Activated CD4-positive, alpha-beta T cell treated with anti-CD3 and anti-CD28 coated beads for 4 hours (primary cell): ENCODE measurements at places on chromosomes 5 and 9.

DNA sequence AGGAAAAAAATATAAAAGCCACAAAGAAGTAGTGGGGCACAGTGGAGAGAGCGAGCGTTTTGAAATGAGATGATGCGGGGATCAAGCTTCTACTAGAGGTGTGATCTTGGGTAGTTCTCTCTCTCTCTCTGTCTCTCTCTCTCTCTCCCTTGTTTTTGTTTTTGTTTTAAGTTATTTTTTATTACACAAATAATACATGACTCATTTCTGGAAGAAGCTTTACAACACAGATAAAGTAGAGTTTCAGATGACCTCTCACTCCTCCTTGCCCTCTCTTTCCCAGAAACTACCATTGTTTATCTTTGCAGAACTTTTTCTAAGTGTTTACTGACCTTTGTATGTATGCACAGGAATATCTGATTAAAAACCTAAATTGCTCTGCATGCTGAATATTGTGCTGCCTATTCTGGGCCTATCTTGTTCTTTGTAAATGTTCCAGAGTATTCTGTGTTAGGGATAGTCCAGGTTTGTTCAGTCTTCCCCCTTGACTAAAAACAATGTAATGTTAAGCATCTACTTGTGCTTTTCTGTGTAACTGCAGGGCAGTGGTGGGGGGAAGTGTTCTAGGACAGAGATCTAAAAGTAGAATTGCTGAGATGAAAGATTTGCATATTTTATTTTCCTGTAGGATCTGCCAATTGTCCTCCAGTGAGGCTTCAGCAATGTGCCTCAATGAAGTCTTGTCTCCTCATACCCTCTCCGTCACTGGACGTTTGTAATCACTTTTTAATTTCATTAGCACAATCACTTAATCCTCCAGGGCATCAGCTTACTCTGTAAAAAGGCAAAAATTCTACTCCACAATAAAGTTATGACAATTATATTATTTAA is 52.0 kb downstream of the FYB1 start:
- no peak for DNase-seq

- no peak for DNase-seq
These were observed 20.8 kb downstream of the ASS1 start for GRCh38 chr9:130465383-130466096.

GRCh38 chr5:127813633-127814587 is 110.7 kb downstream of the CCDC192 start:
- DNase-seq = no peak

GRCh38 chr5:150782850-150783249 is 4.3 kb downstream of the SMIM3 start:
- DNase-seq = no peak

DNA sequence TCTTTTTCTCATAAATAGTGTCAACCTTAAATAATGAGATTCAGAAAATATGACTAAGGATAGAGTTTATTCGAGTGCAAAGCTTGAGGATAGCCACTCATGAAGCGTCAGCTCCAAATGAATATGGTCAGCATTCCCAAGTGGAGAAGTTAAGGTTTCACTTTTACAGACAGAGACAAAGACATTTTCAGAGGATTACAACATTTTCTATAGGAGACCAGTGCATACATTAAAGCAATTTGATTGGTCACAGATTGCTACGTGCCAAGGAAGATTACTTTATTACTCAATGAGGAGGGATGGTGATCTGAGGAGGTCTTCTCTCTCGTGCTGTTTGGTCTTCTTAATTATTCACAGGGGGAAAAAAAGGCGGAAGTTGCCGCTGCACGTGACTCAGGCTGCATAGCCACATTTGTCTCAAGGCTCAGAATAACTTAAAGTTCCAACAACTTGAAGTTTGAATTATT is 60.1 kb upstream of the SPATA31C2 start:
- DNase-seq = no peak

- no peak for DNase-seq
These were observed 64.9 kb upstream of the ENTREP1 start for GRCh38 chr9:69260161-69260560.
